ENCODE measurements at places on chromosomes 3 and 15. TPM values are rescaled to one million over a fixed set of nuclear protein-coding genes. Genes with fewer than 3 reads are reported as not detected.

The ZIC4 gene
- not detected for polyA plus RNA-seq

The GPR171 gene
- 162 TPM for polyA plus RNA-seq

The UBR1 gene
- polyA plus RNA-seq = 18.8 TPM

The PAQR5 gene
- polyA plus RNA-seq = not detected

The EFL1 gene
- polyA plus RNA-seq = 14.1 TPM

The MINDY4B gene
- not detected for polyA plus RNA-seq

The GRM2 gene
- polyA plus RNA-seq = 0.14 TPM
